Epithelial cell of proximal tubule (primary cell): ENCODE measurements at places on chromosomes 16 and 17. TPM values are rescaled to one million over a fixed set of nuclear protein-coding genes. Genes with fewer than 3 reads are reported as not detected.

The UNC13D gene
- 9.2 and 17.8 TPM in 2 replicates for total RNA-seq

The MPV17L gene
- total RNA-seq = 2.2 and 5.9 TPM in 2 replicates

The GDPD3 gene
- 0.72 TPM in 1 of 2 replicates, not detected in the other for total RNA-seq

The KRTAP9-2 gene
- not detected in 2 replicates for total RNA-seq

The TBC1D3I gene
- total RNA-seq = not detected in 2 replicates

The METTL9 gene
- total RNA-seq = 149 and 152 TPM in 2 replicates

The FMNL1 gene
- total RNA-seq = 5.1 and 5.7 TPM in 2 replicates

The ODAD4 gene
- total RNA-seq = 0.23 and 0.29 TPM in 2 replicates

The DHRS11 gene
- 13.2 and 14.8 TPM in 2 replicates for total RNA-seq

The MT1E gene
- 724 and 1,203 TPM in 2 replicates for total RNA-seq

The DNAJA3 gene
- 40.6 and 70.1 TPM in 2 replicates for total RNA-seq

The KRTAP4-3 gene
- total RNA-seq = not detected in 2 replicates

The SLFN12L gene
- not detected in 2 replicates for total RNA-seq

The PRAC1 gene
- not detected in 2 replicates for total RNA-seq

The NEUROD2 gene
- total RNA-seq = not detected in 2 replicates

The NPIPB6 gene
- total RNA-seq = 0.07 and 0.29 TPM in 2 replicates

GRCh38 chr16:24156777-24157176, 99.4 kb upstream of the CACNG3 start:
- no peak for DNase-seq

GRCh38 chr16:53937161-53937880, 233.4 kb downstream of the FTO start:
- no peak for DNase-seq

- no peak for DNase-seq
Observed at GRCh38 chr17:59067756-59068155, 38.9 kb downstream of the TRIM37 start.

- DNase-seq = no peak
Observed at GRCh38 chr17:68576137-68576536, 25.0 kb downstream of the FAM20A start.

DNA sequence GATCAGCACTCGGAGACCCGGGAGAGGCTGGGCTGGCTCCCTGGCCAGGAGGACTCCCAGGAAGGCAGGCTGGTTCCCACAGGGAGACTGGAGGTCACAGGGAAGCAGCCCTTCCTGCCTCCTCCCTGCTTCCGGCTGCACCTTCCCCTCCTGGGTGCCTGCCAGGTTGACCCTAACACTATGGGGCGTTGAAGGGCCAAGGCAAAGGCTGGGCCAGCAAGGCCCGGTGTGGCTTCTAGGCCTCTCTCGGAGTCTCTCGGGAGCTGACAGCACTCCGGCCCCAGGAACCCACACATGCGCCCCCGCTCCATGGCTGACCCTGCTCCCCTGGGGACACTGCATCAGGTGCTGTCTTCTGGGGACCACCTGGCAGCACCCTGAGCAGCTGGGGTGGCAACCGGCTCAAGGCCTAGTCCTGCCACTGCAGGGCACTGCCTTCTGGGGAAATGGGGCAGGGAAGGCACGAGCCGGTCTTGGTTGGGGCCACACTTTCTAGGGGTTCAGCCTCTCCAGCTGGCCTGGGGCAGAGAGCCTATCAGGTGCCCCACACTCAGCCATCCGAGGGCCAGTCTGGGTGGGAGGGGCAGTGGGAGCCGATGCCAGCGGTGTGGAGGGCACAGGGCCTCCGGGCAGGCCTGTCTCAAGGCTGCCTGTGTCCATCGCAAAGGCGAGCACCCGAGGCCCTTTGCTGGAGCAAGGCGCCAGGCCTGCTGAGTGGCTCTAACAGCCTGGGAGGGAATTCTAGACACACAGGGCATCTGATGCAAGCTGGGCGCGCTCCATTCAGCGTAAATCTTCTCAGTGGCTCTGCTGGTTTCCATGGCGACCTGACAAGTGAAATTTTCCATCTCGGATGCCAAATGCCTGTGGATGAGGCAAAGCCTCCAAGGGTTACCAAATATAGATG, 5.6 kb upstream of the MTSS2 start:
- DNase-seq = no peak

GRCh38 chr17:33492731-33493265, 199.7 kb upstream of the ASIC2 start:
- DNase-seq = no peak

- DNase-seq = no peak
Observed at GRCh38 chr17:62807812-62808575, at the start of gene MARCHF10. MARCHF10 (minus strand) TSS chr17:62808314; CDS start chr17:62801735, 6,579 bp downstream.

DNA sequence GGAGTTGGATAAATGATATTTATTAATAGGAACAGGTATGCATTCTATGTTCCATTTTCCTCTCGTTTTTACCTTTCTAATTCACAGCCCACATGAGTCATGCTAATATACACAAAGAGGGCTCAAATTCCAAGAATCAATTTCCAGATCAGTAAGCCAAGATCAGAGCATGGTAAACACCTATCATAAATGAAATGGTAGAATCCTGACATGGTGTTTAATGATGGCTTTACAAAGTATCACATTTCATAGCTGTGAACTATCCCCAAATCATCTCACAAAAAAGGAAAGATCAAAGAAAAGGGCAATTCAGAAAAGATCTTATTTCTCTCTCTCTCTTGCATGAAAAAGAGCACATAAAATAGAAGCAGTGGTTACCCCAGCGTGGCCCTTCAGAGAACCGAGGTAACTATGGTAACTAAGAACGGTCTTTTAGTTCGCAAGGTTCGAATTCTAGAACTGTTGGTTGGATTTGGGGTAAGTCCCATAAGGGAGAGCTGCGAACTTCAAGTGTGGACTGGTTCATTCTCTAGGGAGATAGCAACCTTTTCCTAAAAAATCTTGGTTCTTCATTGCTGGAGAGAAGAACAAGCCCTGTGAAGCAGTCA, 73.0 kb downstream of the MARCHF10 start:
- no peak for DNase-seq

DNA sequence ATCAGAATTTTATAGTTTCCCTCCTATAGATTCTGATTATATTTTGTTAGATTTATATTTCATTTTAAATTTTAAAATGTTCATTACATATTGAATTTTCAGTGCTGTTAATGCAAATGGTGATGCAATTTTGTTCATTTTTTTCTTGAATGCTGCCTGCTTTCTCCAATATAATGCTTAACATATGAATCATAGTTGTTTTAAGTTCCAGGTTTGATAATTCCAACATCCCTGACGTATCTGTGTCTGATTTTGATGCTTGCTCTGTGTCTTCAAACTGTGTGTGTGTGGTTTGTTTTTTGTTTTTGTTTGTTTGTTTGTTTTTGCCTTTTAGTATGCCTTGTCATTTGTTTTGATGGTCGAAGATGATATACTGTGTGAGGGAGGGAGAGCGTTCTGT, 134.7 kb upstream of the ELAC2 start:
- no peak for DNase-seq

DNA sequence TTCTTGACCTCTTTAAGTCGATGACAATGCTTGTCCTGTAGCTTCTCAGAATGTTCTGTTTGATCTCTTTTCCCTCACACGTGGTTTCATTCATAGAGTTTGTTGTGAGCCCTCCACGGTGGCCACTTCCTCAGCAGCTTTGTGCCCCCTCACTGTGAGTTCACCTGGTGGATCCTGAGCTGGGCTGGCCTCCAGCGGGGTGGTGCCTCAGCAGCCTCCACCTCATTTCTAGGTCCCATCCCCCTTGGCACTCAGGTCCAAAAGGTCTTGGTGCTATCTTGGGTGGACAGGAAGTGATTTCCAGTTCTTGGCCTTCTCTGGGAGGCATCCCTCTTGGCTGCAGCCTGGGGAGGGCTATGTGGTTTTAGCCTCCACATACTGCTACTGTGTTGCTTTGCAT, 203.2 kb upstream of the WSCD1 start:
- no peak for DNase-seq

DNA sequence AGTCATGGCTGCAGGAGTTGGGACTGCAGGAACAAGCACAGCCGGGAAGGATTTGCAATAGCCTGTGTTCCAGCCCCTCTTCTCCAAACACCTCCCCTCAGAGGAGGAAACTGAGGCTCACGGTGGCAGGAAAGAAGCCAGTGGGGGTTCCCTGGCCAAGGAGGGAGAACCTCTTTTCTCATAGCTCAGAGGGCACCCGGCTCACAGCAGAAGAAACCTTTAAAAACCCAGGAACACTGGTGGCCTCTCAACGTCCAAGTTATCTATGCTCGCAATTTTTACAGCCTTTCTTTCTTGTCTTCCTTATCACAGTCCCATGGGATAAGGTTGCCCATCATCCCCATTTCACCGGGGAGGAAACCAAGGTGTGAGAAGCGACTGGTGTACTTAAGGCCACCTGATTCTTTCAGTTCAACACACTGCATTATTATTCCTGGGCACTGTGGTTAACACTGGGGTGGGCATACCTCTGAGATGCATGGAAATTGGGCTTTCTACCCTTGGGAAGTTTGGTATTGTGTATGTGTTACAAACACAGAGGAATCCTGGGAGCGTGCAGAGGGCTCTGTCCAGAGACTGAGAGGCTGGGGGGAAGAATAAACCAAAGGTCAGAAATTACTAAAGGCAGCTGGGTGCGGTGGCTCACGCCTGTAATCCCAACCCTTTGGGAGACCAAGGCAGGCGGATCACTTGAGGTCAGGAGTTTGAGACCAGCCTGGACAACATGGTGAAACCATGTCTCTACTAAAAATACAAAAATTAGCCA, 791 bp upstream of the ZNF629 start:
- no peak for DNase-seq

DNA sequence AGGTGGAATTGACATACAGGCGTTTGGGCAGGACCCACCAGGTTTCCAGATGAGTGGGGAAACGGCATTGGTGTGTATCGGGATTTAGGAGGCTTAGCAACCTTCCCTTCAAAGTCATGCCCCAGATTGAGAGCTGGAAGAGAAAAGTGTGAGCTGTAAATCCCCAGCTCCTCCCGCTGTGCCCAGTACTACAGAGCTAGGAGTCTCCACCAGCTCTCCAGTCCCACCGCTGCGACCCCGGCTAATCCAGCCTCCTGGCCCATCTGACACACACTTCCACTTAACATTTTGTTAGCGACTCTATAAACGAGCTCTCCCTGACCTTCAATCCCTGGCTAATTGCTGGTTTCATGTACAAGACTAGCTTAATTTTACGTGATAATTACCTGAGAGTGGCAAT, 29.9 kb upstream of the LHX1 start:
- no peak for DNase-seq

DNA sequence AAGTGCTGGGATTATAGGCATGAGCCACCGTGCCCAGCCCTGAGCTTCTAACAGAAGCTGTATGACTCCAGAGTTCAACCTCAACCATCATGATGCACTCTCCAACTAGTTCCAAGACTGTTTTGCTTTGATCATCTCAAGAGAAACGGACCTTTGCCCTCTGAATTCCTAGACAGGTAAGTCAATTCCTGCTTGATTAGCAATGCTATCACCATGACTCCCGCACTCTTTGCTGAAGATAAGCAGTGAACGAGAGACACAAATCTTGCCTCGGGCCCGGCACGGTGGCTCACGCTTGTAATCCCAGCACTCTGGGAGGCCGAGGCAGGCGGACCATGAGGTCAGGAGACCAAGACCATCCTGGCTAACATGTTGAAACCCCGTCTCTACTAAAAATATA, 22.2 kb downstream of the ANKFY1 start:
- no peak for DNase-seq

DNA sequence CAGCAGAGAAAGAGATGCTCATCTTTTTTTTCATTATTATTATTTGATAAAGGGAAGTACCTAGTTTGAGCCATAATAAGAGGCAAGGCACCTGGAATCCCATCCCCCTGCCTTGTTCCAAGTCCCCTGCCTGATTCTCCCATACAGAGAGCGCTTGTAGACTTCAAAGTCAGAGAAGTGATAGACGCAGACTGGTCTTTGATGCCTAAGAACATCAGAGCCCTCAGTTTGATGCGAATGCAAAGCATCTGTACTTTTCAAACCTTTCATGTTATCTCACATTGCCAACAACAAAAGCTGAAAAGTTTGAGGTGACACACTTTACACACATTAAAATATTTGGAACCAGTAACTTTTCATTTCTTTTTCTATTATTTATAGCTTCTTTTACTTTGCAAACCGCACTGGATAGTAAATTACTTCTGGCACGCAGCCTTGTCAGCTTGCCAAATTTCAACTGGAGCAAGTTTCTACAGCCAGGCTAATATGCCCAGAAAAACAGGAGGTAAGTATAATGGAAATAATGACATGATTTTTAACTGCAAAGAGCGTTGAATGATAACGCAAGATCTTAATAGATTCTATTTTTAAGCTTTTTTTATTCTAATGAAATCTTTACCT, 5.9 kb upstream of the UTP6 start:
- DNase-seq = no peak

DNA sequence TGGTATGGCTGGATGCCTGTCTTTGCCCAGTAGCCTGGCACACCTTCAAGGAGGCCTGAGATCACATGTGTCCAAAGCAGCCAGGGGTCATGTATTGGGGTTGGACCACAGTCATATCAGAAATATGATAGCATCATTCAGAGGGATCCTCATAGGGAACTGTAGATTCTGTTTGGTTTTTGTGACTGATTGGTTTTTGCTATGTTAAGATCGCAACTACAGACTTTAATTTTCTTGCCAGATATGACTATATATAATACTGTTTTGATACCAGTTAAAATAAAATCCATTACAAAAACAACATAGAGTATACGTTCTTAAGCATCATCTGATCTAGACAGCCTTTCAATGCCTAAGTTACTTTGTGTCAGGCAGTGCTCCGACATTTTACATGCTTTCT, 11.8 kb upstream of the SMPD3 start:
- DNase-seq = no peak

- DNase-seq = no peak
Observed at GRCh38 chr16:83453977-83454376, 353.8 kb upstream of the HSBP1 start.

- no peak for DNase-seq
Observed at GRCh38 chr17:5434984-5435383, 4.0 kb downstream of the C1QBP start.

DNA sequence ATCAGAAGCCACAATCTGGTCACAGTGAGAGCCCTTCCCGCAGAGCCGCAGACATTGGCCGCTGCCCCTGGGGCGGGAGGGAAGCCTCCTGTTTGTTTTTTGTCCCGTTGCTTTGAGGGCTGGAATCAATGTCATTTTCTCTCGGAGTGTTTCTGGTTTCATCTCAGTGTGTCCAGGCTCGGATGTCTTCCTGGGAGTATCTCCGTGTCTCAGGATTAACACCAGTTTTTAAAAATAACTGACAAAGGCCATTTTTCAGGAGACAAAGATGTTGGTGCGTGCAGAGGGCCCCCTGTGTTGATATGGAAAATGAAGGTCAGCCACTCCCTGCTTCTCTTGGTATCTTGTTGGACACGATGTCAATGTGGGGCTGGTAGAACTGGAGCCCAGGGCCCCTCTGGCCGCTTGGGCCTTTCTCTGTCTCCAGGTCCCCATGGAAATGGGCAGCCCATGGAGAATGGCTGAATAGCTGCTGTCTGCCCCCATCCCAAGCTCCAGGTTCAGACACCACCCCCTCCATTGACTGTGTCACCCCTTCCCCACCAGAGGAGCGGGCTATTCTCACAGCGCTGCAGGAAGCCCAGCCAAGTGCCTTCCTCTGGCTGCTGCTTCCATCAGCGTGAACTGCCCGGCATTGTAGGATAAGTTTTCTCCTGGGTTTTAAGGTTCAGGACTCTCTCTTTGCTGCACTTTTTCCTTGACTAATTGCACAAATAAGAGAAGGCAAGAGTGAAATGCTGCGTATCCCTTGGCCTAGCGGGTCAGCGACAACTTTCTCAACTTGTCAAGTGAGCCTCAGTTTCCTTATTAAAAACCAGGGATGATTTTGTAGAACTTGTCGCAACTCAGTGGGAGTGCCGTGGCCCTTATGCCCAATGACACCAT, 72.2 kb upstream of the METTL9 start:
- DNase-seq = no peak

GRCh38 chr16:27474921-27475320, 72.9 kb downstream of the IL21R start:
- DNase-seq = no peak
